ENCODE measurements at places on chromosomes 12 and 14.

DNA sequence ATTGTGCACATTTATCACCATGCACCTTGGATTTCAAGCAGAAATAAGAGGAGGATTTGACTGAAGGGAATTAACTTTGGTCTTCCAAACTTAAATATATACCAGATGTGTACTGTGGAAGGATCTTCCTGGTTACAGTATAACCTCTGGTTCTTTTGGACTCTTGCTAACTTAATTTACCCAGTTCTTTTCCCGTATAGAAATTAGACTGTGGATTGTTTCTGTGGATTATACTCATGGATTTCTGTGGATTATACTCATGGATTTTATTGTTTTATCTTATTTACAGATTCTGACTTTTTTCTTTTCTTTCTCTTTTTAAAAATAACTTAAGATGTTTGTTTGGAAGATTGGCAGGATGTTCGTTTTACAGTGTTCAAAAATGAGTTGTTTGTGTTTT, 215.3 kb downstream of the RAD51B start:
- no peak for DNase-seq

GRCh38 chr14:92651106-92651757, 97.2 kb downstream of the LGMN start:
- DNase-seq: peak; percentile 90

- no peak for DNase-seq
Observed at GRCh38 chr14:34220921-34221320, 241.1 kb downstream of the SPTSSA start.

GRCh38 chr12:2559931-2560330, 234.8 kb upstream of the FKBP4 start:
- no peak for DNase-seq

DNA sequence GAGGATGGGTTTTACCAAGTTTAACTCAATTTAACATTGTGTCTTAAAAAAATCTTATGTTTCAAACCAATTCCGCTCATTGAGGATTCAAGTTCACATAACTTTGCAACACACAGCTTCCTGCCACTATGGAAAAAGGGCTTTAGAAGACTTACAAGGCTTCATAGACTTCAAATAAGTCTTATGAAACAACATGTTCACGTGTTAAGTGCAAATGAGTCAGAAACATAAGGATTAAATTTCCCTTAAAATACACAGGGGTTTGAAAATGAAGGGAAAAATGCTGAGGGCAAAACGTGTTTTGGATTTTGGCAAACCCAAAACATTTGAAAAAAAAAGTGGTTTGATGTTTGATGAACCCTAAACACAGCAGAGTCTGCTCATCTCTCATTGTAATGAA, 364.8 kb downstream of the BMP4 start:
- no peak for DNase-seq

GRCh38 chr12:100166232-100166631, 23.6 kb upstream of the BLTP3B start:
- no peak for DNase-seq

DNA sequence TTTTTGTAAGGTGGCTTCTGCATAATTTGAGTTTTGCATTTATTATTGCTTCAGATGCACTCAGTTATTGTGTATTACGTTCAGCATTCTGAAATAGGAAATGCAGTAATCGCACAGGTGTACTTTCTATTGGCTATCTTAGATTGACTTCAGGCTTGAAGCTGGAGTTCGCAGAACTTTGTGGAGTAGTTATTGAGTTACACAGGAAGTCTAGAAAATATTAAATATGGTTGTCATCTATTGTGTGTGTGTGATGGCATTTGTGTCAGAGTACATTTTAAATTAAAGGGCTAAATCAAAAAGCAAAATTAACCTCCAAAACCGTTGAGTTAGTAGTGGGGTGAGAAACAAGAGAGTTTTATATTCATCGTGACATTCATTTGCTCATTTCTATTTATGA, 2.7 kb downstream of the ARID2 start:
- DNase-seq: peak; percentile 35

GRCh38 chr12:92079054-92079385, 66.6 kb downstream of the BTG1 start:
- DNase-seq: no peak

DNA sequence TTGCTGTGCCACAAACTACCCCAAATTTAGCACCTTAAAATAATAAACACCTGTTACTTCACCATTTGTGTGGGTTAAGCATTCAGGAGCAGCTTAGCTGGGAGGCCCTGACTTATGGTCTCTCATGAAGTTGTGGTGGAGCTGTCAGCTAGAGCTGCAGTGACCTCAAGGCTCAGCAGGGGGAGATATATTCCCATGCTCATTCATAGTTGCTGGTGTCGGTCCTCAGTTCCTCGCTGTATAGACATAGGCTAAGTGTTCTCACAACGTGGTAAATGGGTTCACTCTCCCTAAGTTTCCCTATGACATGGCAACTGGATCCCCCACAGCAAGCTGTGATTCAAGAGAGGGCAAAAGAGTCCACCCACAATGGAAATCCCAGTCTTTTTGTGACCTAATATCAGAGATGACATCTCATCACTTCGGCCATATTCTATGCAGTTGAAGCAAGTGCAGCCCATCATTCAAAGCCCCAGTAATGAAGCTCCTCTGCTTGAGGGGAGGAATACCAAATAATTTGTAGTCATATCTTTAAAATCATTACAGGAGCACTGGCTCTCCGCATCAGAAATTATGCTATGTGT, 41.1 kb downstream of the PRB3 start:
- no peak for DNase-seq

DNA sequence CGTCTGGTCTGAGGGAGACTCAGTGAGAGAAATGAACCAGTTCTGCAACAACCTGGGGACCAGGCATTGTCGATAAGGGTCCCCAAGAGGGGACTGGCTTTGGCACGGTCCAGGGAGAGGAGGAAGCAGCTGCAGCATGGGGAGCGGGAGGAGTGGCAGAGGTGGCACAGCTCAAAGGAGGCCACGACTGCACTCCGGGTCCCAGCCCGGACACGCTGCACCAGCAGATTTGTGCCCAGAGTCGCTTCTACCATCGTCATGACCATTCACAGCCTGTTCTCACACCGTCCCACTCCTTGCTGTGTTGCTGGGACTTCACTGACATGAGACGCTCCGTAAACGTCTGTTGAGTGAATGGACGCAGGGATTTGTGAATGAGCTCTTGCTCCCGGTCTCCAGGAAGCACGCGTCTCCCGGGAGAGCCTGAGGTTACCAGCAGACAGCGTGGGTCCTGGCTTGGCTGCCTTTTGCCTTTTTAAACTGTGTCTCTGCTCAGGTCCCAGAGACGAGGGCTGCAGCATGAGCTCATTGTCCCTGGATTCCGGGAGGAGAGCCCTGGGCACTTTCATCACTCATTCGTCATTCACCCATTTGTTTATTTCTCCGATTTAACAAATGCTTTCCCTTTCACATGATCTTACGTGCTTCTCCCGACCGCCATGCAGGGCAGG, 137.0 kb downstream of the PIWIL1 start:
- DNase-seq: no peak
